Mammary epithelial cell (primary cell): ENCODE measurements at places on chromosomes 3 and 15. TPM values are rescaled to one million over a fixed set of nuclear protein-coding genes. Genes with fewer than 3 reads are reported as not detected.

- DNase-seq, result no peak
Measured at GRCh38 chr15:40471808-40472150, 995 bp downstream of the CHST14 start.

GRCh38 chr3:53589201-53589600 is 94.8 kb downstream of the CACNA1D start:
- no peak for DNase-seq

DNA sequence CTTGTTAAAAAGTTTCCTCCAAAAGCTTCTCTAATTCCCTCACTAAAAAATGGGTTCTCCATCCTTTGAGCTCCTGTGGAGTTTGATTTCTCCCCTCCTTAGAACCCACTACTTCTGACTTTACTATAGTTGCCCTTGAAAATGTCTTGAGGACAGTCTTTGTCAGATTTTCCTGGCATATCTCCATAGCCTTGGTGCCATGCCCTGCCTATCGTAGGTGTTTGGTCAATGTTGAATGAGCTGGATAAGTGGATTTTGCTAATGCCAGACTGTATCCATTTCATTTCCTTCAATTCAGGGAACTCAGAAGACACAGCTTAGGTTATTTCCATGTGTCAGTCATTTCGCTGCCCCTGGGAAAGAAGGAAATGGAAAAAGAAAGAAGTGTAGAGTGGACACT is 40.6 kb downstream of the TMEM266 start:
- DNase-seq, result no peak

DNAH1 gene
- 4.0 TPM for total RNA-seq

LINGO1 gene
- not detected for total RNA-seq

DUOX2 gene
- total RNA-seq, result 0.24 and 0.43 TPM in 2 replicates
